Astrocyte of the hippocampus (primary cell): ENCODE measurements at places on chromosomes 4 and X.

DNA sequence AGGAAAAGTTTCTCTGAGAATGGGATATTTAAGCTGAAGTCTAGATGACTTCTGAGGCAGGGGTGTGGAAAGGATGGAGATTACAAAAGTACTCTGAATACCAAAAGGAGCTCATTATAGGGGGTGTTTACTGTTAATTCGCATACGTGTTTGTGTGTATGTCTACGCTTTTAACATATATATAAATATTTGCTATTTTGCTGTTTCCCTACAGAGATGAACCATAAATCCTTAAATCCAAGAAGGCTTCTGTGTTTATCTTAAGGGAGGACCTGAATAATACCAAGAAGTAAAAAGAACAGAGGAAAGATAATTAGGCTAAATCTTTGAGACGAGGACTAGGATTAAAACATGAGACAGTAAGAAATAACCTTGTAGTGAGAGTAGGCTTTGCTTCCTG is 166.0 kb downstream of the ARAP2 start:
- no peak for DNase-seq

DNA sequence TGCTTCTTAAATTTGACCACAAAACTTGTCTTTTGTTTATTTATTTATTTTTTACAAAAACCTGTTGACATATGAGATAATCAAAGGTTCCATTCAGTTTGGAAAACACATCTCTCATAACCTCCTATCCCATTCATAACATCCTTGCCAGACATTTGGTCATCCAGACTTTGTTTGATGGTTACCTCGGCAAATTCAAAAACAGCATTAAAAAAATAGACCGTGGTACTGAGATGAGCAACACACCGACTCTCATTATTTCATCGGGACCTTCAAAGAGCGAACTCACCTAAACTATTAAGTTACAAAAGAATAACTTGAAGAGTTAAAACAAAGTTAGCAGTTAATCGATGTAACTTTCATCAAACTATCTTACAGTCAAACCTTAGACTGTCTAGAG is 85.8 kb upstream of the RPS6KA3 start:
- DNase-seq = no peak

DNA sequence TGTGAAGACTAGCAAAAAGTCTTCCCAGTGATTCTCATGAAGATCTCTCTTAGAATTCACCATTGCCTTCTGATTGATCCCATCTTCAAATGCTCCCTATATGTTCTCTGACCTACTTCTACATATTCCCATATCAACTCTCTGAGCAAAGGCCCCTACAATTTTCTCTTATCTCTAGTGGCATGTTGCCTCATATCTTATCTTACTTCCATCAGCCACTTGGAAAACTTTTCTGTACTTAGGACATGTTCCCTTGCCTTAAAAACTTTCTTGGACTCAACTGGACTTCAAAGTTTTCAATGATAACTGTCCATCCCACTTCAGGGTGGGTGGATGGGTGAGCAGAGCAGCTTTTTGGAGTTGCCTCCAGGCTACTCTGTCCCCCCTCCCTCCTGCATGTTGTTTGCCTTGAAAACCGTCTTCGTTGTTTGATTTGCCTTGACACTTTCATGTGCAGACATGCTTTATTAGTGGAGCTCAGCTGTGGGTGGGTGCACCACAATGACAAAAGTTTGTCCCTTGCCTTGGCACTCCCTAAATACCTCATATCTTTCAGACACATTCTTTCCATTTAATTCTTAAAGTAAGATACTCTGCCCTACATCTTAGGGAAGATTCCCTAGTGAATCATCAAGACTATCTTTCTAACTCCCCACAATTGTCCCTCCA is 18.3 kb upstream of the USP27X start:
- DNase-seq = no peak

DNA sequence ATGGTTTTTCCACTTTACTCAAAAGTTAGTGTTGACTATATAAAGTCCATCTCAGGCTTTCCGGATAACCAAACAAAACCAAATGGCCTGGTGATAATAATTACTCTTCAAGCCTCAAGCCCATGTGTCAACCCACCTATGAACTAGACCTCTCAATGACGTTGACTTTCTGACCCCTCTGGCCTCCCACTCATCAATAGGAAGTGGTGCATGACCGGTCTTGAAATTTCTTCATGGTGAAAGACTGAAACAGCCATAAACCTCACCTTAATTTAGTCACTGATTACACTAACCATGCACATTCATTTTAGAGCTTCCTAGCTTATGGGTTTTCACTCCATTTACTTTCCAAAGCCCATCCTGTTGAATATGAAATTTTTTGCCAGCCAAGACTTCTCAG is 276.0 kb downstream of the KLHL13 start:
- DNase-seq = no peak

DNA sequence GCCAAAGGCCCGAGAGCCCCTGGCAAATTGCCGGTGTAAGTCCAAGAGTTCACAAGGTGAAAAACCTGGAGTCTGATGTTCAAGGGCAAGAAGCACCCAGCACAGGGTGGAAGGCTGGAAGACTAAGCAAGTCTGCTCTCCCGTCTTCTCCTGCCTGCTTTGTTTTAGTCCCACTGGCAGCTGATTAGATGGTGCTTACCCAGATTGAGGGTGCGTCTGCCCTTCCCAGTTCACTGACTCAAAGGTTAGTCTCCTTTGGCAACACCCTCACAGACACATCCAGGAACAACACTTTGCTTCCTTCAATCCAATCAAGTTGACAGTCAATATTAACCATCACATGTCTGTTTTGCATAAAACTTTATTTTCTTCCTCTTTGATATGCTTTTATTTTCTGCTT is 157.4 kb downstream of the HS3ST1 start:
- DNase-seq = no peak

DNA sequence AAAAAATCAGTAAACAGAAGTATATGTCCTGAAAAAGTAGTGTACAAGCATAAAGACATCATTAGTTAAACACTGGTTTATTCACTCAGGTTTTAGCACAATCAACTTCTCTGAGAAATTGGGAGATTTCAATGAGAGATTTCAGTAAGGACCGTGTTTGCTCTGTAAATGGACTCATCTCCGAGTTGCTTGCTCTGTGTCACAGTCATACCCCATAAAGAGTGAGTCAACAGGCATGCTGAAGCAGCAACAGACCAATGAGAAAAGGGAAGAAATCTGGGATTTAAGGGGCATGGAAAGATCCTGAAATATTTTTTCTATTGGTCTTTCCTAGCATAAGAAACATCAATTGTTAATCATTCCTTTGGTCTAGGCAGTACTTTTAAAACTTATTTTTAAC is 4.7 kb downstream of the GLUD2 start:
- DNase-seq = no peak
